ENCODE measurements at places on chromosomes 5 and 9. TPM values are rescaled to one million over a fixed set of nuclear protein-coding genes. Genes with fewer than 3 reads are reported as not detected.

DNA sequence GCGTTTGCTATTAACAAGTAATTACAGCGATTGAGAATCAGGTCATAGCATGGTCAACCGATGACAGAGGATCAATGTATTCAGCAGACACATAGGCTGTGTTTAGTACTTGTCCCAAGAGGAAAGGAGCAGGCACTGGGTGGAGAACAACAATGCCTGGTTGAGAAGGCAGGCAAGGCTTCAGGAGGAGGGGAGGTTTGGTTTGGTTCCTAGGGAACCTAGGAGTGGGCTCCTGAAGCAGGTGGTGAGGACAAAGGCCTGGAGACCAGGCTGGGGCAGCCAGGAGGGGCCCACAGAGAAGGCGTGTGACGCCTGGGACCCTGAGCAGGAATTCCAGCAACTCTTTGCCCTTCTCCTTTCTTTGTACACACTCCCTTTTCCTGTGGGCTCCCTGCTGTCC, 195.6 kb downstream of the SPOCK1 start:
- peak; percentile 70 for DNase-seq

- DNase-seq = no peak
Measured at GRCh38 chr5:90602681-90603080, 44.1 kb downstream of the ADGRV1 start.

Gene CYLC2
- not detected for total RNA-seq

GRCh38 chr5:3993856-3994473, 398.3 kb downstream of the IRX1 start:
- DNase-seq = no peak

DNA sequence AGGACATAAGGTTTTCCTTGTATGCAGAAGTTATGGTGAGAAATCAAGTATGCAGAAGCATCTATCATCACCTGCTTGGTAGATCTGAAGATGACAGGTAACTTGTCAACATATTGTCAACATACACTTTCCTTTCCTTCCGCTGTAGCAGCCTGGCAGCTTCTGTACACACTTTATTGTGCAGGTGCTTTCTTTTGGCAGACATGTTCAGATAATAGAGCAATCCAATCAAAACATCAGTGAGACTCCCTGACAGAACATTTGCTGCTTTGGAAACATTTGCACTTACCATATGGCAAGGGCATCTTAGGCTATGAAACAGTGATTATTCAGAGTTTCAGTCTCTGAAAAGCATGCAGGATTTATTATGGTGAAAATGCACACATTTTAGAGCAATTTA, 161.1 kb upstream of the CDH12 start:
- no peak for DNase-seq

- DNase-seq = no peak
Measured at GRCh38 chr5:112434641-112435040, 15.6 kb upstream of the EPB41L4A start.

Gene CDC20B
- total RNA-seq = not detected

- no peak for DNase-seq
Measured at GRCh38 chr5:84332106-84332505, 52.6 kb downstream of the EDIL3 start.

Gene KIAA1191
- 89.7 TPM for total RNA-seq

DNA sequence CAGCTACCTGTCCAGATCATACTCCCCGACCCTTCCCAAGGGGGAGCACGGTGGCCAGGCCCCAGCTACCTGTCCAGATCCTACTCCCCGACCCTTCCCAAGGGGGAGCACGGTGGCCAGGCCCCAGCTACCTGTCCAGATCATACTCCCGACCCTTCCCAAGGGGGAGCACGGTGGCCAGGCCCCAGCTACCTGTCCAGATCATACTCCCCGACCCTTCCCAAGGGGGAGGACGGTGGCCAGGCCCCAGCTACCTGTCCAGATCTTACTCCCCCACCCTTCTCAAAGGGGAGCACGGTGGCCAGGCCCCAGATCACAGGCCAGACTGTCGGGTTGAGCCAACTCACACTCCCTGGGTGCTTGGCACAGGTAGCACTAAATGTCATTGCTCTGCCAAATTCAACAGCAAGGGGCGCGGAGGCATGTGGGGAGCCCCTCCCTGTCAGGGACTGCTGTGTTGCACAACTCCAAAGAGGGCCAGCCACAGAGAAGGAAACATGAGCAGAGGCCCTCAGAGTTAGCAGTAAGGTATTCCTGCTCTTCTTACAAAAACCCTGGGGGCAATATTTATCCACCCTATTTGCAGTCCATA, 136.9 kb downstream of the OLFM1 start:
- DNase-seq = no peak

- no peak for DNase-seq
Measured at GRCh38 chr9:133701981-133702797, 36.0 kb downstream of the SARDH start.

Gene BAG1
- 64.5 TPM for total RNA-seq

GRCh38 chr5:122183098-122183787, 53.9 kb downstream of the ZNF474 start:
- DNase-seq = no peak

GRCh38 chr5:74543162-74543995, 97.1 kb downstream of the ENC1 start:
- no peak for DNase-seq

GRCh38 chr5:115297031-115297430, 577 bp upstream of the CCDC112 start:
- no peak for DNase-seq

DNA sequence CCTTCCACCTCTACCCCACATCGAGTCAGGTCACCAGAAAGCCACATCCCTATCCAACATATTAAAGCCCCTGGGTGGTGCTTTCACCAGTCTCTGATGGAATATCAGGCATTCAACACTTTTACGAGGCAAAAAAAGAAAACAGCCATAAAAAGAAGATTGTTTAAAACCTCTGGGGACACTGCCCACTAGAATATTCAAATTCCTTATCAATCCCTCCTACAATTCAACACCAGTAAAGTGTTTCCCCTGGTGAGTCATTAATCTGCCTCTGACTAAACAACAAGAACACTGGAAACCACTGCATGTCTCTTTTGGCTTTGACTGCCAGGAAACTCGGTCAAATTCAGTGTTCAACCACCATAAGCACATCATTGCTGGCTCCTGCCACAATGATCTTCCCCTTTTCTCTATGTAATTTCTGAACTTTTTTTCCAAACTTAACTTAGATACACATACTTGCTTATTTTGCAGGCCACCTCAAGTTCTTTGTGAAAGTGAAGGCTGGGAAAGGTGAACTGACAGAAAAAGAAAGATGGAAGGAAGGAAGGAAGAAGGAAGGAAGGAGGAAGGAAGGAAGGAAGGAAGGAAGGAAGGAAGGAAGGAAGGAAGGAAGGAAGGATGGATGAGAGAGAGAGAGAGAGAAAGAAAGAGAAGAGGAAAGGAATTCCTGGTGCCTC, 105.3 kb downstream of the PAX5 start:
- no peak for DNase-seq

DNA sequence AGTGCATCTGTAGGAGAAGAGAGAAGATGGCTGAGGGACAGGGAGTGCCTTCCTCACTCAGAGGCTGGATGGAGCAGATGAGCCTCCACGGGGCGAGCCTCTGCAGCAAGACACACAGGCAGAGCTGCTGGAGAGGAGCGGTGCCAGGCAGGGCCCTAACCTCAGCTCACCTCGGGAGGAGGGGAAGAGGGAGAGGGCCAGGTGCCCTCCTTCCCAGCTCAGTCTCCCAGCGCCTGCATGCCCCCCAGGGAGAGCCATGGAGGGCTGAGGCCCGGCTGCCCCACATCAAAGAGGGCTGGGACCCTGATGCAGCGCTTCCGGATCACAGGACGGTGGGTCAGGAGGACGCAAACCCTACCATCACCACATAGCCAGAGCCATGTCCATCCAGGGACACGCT, 13.6 kb upstream of the SPATA31E1 start:
- no peak for DNase-seq

- DNase-seq = no peak
Measured at GRCh38 chr9:109574061-109574882, 76.2 kb upstream of the PTPN3 start.

DNA sequence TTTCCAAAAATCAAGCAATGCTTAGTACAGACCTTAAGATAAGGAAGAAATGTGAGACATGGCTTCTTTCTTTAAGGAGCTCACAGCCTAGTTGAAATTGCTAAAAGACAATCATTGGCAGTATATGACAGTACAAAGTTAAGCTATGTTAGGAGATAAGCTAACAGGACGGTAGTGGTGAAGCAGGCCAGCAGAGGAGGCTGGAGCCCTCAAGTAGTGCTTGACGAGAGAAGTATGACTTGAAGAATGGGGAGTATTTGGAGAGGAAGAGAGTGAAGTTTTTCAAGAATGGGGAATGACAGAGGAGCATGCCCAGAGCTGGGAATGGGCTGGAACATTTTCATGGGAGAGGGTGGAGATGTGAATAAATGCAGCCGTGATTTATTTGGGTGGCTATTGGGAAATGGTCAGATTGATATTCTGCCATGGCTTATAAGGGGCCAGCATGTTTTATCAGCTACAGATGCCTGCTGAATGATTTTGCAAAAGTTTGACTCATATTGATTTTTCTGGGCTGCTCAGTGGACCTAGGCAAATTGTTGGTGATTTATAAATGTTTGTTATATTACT, 43.7 kb downstream of the LURAP1L start:
- DNase-seq = no peak

DNA sequence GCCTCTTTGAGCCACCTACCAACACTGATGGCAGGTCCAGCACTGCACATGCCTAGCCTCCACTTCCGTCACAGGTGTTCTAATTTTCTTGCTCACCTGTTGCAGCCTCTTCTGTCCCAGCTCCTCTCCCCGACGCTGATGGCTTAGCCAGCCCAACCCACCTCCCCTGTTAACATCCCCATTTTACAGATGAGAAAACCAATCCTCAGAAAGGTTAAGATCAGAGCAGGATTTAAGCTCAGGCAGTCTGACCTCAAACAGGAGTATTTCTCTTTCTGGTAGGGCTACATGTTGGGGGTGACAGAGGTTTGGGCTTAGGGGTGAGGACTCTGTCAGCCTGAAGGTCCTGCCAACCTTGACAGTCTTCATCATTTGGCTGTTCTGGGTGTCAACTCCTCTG, 74.5 kb upstream of the PITX1 start:
- DNase-seq = no peak

- DNase-seq = no peak
Measured at GRCh38 chr9:37104183-37104889, 16.0 kb upstream of the ZCCHC7 start.

Gene CDX1
- 1.0 TPM for total RNA-seq

Gene GPR21
- total RNA-seq = 3.4 TPM

DNA sequence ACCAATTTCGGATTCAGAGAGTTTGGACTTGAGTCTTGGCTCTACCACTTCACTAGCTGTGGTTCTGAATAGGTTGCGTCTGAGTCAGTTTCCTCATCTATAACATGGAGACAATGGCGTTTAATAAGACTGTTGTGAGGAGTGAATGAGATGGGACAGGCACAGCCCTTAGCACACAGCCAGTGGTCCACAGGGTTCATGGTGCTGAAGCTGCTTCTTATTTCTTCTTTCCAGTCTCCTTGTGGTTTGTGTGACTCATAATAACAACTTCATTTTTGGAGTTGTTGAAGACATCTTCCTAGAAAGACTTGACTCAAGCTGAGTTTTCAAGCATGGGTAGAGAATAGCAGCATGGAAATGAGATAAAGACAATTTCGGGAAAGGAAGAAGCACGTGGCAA, 172.6 kb upstream of the PPP2R2B start:
- no peak for DNase-seq

Gene OR13C5
- total RNA-seq = not detected

DNA sequence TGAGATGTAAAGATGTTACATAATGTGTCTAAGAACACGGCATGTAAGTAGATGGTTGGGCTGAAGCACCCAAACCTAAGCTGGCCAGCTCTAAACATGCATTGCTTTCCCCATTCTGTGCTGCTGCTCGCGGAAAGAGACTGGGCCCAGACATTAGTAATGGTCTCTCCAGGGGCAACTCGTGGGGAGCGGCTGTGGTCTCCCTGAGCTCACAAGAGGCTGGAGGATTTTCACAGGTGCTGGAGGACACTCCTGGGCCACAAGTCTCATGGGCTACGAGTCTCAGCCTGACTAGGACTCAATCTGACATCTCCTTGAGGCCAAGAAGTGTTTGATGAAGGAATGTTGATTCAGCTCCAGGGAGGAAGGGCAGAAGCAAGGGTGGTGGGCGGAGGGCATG, 92.7 kb upstream of the PTCH1 start:
- no peak for DNase-seq

GRCh38 chr5:121189342-121190305, 662.1 kb upstream of the FTMT start:
- peak; percentile 83 for DNase-seq

GRCh38 chr5:175689147-175689991, 31.5 kb downstream of the HRH2 start:
- no peak for DNase-seq

DNA sequence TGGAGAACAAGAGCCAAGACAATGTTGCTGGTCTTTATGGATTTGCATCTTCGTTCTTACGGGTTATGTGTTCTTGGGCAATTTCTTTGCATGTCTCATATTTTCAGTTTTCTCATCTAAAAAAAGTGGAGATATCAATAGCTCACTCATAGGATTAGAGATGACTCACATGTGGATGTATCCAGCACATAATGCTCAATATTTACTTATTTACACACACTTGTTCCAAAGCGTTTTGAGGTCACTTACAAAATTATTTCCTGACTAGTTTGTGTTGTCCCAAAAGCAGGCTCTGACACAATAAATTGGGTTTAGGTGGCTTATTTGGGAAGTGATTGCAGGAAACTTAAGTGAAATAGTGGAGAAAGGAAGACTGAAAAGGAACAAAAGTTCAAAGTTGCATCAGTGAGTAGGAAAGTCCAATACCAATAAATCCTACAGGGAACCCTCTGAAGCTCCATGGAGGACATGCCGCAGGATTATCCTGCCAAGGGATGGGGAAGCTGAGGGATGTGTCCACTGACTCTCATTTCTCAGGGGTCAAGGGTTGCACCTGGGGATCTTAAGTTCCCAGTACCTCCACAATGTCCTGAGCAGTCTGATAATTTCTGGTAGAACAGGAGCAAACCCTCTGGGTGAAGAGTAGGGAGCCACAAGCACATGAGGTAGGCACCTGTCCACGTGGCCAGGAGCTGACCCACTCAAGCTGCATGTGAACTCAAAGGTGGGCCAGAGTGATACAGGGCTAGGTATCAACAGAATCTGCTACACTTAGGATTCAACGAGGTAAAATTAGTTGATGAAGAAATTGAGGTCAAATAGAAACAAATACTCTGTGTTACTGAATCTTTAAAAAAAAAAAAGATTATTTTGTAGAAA, 37.4 kb upstream of the SLC44A1 start:
- no peak for DNase-seq

- no peak for DNase-seq
Measured at GRCh38 chr5:76849419-76850291, at the start of gene S100Z. Gene S100Z, plus strand, starts transcription at chr5:76850014. Its CDS starts 25,346 bp downstream, at chr5:76875360.

- no peak for DNase-seq
Measured at GRCh38 chr5:160437271-160437670, 15.6 kb downstream of the PTTG1 start.

Gene SPRY4
- total RNA-seq = 15.6 TPM

Gene ACOT12
- total RNA-seq = not detected

GRCh38 chr5:37552770-37553719, 173.9 kb downstream of the WDR70 start:
- DNase-seq = no peak

Gene FRRS1L
- 6.7 TPM for total RNA-seq
